ENCODE measurements at places on chromosomes 6 and 20.

DNA sequence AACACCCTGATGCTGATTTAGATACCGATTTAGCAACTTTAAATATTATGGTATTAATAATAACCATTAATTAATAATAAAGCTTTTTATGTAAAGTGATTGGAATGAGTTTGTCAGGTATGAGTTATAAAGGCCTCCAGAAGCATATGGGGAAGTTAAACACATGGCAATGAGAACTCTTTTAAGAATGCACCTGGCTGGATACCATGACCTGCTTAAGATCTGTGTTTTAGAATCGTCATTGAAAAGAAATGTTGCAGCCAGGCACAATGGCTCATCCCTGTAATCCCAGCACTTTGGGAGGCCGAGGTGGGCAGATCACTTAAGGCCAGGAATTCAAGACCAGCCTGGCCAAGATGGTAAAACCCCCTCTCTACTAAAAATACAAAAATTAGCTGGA, 197.5 kb downstream of the SOX4 start:
- no peak for DNase-seq

- no peak for DNase-seq
These were observed 41.0 kb downstream of the SOX4 start for GRCh38 chr6:21634582-21634981.

DNA sequence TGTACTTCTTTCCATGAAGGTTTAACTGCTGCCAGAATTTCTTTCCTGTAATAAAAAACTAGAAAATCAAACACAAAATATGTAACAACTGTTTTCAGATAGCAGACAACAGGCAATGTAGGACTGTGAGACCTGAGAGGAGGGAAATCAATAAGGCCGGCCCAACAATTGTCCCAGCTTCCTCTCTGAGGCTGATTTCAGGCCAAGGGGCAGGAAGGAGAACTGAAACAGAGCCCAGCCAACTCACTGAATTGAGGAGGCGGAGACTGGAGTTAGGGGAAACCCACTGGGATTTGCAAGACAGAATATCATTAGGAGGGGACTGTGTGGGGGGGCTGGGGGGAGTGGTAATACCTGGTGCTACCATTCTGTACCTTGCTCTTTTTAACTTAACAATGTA, 42.2 kb downstream of the FLRT3 start:
- no peak for DNase-seq

- DNase-seq, result no peak
These were observed 169.7 kb upstream of the GGTLC1 start for GRCh38 chr20:24158281-24158680.

- no peak for DNase-seq
These were observed 67.4 kb upstream of the C20orf144 start for GRCh38 chr20:33594743-33595142.

DNA sequence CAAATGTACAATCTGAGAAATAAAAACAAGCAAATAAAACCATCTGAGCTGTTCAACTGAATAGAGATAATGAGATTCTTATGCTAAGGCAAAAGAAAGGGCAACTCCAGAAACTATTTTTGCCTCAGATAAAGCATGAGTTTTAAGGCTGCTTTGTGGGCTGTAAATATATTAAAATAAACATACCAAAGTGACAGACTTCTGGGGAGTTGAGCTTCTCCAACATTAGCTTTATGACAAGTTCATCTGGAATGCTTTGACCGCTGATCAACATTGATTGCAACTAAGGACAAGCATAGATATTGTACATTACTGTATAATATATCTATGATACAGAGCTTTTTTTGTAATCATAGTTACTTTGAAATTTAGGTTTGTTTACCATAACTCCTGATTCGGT, 19.3 kb downstream of the AK9 start:
- no peak for DNase-seq

GRCh38 chr6:43497129-43497396, 13.1 kb downstream of the LRRC73 start:
- DNase-seq, result no peak

- no peak for DNase-seq
These were observed 90.9 kb downstream of the PRND start for GRCh38 chr20:4812641-4813075.

- no peak for DNase-seq
These were observed 10.8 kb upstream of the CPNE5 start for GRCh38 chr6:36850021-36850420.

DNA sequence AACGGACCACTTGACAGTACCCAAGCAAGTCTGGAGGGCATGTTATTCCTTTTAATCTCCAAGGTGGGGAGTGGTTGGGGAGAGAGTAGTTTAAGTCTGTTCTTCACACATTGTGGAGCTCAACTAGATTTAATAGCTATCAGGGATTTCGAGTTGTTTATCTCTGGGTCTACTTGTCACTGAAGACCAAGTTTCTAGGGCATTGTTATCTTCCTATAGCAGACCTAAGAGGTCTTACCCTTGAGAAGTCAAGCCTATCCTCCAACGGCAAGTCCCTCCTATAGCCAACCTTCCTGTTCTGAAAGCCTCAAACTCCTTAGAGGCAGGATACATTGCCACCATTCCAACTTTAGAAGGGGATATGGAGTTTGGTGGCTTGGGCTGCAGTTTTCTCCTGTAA, 164.5 kb upstream of the MOCS1 start:
- no peak for DNase-seq

- DNase-seq, result no peak
These were observed 20.0 kb downstream of the PHF20 start for GRCh38 chr20:35791821-35792220.

GRCh38 chr6:111626441-111626840, 20.8 kb upstream of the TRAF3IP2 start:
- DNase-seq, result no peak

DNA sequence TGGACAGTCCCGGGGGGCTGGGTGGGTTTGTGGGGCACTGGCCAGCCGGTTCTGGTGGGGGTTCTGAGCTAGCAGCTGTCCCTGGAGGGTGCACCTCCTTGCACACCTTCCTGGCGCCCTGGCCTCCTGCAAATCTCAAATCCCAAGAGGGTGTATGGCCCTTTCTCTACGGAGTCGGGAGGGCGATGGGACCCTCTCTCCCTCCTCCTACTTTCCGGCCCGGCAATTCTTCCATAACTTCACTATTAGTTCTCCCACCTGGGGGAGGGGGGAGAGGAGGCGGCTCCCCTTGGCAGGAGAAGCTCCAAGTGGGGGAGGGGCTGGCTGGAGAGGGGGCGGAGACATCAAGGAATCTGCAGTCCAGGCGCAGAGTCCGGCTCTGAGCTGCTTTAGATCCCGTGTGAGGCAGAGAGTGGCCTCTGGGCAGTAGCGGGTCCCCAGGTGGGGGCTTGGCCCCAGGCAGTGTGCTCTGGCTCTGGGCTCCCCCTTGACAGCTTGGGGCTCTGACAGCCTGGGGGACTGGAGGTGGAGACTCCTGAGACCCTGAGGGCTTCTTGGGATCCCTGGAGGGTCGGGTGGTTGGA, 1.4 kb upstream of the LAMA5 start:
- DNase-seq, result no peak

DNA sequence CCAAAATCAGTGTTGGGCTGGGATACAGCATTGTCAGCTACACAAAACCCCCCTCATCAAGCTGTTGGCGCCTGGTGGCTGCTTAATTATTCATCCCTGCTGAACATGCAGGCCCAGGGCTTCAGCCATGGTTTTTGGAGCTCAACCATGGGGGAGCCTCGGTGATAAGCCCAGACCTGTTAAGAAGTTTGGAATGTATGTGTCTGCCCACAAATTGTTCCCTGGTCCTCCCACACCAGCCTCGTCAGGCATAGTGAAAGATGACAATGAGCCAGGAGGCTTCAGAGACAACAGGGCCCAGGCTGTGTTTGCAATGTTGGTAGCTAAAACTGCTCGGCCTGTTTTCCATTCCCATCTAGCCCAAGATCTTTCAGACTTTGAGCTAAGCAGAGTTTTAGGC, 34.8 kb upstream of the SIRPA start:
- no peak for DNase-seq

GRCh38 chr6:18485660-18486435, 98.7 kb downstream of the RNF144B start:
- no peak for DNase-seq

GRCh38 chr6:83019741-83020140, 45.9 kb downstream of the UBE3D start:
- no peak for DNase-seq

DNA sequence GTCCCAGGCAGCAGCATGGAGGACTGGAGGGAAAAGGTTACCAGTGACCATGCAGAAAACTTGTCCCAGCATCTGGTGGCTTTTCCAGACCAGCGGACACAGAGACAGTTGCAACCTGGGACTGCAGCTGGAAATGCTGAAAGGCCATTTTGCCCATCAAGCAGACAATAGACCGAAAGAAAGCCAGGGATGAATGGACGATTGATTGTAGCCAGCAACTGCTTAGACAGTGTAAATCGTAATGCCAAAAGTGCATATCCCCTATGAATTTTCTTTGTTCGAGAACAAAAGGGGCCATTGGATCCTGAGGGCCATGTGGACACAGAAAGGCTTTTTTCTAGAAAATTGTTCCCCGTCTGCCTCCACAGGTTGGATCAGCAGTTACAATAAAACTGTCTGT, 115.7 kb downstream of the MBOAT1 start:
- no peak for DNase-seq

DNA sequence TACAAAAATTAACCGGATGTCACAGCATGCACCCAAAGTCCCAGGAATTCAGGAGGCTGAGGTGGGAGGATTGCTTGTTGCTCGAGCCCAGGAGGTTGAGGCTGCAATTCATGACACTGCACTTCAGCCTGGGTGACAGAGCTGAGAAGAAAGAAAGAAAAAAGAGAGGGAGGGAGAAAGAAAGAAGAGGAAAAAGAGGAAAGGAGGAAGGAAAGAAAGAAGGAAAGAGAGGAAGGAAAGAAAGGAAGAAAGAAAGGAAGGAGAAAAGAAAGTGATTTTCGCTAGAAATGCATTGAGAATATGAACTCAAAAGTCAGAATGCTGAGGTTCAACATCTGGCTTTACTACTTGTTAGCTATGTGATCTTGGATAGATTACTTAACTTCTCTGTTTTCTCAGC, 6.6 kb downstream of the SENP6 start:
- no peak for DNase-seq

DNA sequence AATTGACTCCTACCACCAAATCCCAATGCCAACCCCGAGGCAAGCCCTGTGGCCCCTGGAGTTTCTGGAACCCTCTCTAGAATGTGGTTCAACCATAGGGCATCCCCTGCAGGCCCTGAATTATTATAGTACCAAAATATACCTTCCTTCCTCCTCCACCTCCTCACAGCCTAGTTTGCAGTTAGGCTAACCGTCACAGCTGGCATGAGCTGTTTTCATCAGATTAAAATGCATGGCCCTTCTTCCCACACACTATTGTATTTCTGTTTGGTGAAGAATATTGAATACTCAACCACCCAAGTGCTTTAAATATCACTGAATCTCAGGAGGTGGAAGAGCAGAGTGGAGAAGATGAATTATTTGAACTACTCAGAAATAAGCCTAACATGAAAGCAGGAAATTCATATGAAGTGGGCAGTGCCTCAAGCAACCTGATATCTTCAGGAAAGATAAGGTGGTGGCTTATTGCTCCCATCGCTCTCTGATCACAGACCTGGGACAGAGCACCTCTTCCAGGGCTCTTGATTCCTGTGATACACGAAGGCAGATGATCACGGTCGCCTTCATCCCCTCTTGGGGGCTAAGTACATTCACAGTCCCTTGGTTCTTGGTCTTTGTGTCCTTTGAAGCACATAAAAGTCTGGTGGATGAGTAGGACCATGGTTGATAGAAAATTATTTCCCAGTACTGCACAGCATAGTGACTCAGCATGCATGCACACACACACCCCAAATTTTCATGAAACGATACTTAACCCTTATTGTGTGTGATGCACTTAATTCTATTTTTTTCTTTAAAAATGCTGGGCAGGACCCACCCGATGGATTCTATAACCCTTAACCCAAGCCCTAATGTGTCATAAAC, 90.9 kb downstream of the PSMG4 start:
- DNase-seq, result no peak

- DNase-seq, result no peak
These were observed 329.1 kb upstream of the SOX4 start for GRCh38 chr6:21264288-21265033.

- DNase-seq, result no peak
These were observed 116.9 kb downstream of the GMPR start for GRCh38 chr6:16355238-16355637.

GRCh38 chr6:38114976-38115625, 295.6 kb downstream of the ZFAND3 start:
- no peak for DNase-seq

DNA sequence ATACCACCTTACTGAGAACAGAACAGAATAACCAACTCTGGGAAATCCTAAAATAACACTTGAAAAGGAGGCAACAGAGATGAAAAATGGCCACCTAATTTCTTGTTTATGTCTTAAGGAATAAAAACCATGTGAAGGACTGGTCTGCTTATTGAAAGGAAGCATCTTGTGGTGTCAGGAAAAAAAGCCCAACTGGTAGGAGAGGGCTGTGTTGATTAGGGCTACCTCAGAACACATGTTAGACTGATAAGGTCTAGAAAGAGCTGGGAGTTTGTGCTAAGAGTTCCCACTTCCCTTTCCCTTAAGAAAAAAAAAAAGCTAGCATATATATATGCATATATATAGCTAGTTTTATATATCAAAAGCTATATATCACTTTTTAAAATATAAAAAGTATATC, 425.3 kb upstream of the BTBD3 start:
- no peak for DNase-seq

GRCh38 chr20:22502731-22503191, 81.6 kb downstream of the FOXA2 start:
- DNase-seq, result no peak
